ENCODE measurements at places on chromosomes 12 and 14.

DNA sequence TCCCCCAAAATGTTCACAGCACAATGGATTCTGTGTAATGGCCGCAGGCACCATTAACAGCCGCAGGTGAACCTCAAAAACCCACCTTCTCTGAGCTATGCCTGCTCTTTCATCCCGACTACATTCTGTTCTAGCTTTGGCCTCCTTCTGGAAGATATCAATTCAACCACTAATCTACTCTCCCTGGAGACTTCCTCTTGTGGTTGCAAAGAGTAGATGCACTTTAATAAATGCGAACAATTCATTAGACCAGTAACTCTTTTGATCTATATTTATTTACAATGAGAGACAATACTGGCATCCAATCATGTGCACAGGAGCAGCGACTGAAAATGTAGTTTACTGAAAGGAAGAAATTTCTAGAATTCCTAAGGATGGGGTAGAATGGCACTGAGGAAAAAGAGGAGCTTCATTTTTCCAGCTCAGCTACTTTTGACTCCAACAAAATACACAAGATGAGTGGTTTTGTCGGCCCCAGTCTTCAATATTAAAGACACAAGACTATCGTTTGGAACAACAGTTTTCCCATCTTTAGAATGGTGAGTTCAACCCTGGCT, 5.3 kb downstream of the GRIN2B start:
- DNase-seq: no peak

DNA sequence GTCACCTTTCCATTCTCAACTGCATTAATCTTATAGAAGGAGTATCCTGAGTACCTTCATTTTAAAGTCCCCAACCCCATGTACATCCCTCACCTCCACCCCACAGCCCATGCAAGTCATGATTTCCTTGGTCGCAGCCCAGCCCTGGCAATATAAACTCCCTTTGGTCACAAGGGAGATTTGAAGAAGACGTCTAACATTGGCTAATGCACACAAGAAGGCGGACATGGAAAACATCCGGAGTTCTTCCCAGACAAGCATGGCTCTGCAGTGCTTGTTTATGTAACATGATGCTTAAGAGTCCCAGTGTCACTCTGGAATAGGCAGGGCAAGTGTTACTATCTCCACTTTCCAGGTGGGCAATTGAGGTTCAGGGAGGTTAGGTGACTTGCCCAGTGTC, 277.6 kb downstream of the DPF3 start:
- no peak for DNase-seq

DNA sequence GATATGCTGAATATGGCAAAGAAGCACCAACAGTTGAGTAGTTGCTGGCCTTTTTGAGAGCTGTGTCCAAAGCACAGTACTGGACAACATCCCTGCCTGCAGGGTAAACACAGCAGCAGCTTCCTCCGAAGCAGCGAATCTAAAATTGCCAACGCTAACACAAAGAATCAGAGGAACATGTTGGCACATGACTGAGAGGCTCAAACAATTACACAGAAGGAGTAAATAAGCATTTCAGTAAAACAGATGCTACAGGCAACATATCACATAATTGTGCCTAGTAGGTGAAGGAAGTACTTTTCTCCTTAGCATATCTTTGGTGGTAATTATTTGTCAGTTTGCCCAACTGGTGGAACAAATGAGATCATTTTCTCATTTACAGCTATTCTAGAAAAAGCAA, 52.1 kb downstream of the KICS2 start:
- no peak for DNase-seq

GRCh38 chr12:118430516-118430915, 54.2 kb downstream of the SUDS3 start:
- DNase-seq: no peak

DNA sequence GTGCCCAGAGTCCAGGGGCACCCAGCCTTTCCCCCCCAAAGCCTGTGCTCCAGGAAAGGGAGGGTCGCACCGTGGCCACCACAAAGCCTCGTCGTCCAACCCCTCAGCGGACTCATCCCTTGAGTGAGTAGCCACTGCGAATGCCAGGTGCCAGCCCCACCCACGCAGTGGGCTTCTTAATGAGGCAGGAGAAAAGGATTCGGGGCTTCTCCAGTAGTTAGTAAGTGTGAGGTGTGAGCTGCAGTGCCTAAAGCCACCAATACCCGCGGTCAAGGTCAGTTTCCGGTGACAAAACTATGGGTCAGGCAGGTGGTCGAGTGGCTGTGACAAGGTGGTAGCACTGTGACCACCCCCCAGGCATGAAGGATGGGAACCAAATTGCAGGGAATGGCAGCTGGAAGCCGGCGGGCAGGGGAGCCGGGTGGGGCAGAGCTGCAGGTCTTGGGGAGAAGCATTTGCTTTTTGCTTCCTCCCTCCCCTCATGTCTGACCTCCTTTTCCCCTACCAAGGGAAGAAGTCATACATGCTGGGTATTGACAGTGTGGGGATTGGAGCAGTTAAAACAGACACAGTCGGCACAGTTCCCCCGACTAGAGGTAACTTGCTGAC, 8.0 kb downstream of the RAN start:
- peak; percentile 13 for DNase-seq

DNA sequence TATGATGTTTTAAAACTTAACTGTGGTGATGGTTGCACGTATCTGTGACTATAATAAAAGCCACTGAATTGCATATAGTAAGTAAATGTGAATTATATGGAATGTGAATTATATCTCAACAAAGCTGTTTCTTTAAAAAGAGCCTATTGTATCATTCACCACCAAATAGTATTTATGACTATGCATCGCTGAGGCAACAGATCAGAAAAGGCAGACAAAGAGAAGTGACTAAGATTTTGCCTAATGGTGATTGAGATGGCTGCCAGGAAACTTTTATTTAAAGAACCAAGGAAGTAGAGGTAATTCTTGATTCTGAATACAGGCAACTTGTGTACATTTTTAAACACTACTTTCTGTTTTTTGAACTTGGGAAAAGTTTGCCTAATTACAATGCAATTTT, 31.7 kb downstream of the DHRS7 start:
- no peak for DNase-seq

DNA sequence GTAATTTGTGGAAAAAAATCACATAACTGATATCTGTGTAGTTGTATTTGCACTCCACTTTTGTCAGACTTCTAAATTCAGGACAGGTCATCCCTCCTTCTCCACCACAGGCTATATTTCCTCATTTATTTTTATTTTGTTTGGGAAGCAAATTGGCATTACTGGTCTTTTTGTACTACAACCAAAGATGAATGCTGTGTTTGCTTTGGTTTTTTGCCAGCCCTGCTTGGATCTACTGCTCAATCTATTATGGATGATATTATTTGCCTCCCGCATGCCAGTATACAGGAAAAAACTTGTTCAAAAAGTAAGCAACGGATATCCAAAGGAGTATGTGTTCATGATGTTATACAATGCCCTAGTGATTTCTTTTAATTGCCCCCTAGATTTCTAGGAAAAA, 948.8 kb downstream of the TRHDE start:
- no peak for DNase-seq

DNA sequence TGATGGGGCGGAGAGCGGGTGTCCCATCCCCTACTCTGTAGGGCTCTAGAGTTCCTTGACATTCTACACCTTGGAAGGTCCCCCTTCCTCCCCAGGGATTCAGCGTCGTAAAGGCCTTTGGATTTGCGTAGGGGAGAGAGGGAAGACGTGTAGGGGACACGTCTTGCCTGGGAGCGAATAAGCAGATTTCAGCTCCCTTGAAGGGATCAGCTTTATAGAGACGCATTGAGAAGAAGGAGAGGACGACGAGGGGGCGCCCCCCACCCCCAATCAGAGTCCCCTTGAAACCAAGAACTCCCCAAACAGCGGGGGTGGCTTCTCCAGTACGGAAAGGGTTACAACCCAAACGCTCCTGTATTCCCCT, 324 bp downstream of the CALCOCO1 start:
- DNase-seq: no peak

DNA sequence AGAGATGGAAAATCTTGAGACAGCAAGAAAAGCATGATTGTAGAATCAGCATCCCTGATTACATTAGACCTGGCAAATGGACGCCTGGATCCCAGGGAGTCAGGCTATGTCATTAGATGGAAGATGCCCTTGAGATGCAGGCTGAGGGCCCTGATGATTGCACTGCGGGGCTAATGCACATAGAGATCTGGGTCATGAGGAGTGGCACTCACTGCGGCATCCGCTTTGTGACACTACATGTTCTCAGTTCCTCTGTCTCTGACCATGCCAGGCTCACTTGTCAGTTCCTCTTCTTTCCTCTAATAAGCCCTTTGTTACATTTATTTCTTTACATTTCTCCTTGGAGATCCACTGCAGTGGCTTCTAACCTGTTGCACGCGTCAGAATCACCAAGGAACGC, 70.1 kb upstream of the GPATCH2L start:
- no peak for DNase-seq

GRCh38 chr14:63296060-63296563, 22.6 kb downstream of the GPHB5 start:
- DNase-seq: no peak

DNA sequence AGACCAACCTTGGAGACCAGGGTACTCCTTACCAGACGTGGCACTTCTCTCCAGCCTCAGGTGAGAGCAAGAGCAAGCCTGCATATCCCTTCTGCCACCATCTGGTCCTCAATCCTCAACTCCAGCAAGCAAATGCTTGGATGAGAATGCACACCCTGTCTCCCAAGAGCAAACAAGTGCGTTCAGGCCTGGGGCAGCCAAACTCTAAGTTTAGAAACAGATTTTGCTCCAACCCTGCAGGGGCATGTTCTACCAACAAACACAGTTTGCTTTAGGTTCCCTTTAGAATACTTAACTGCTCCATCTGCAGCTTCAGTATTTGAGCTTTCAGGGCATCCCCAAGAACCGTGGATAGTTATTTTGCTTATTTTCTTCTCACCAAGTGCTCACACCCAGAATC, 55.9 kb upstream of the FICD start:
- DNase-seq: no peak

GRCh38 chr12:41684997-41685396, 459.7 kb downstream of the GXYLT1 start:
- DNase-seq: no peak

DNA sequence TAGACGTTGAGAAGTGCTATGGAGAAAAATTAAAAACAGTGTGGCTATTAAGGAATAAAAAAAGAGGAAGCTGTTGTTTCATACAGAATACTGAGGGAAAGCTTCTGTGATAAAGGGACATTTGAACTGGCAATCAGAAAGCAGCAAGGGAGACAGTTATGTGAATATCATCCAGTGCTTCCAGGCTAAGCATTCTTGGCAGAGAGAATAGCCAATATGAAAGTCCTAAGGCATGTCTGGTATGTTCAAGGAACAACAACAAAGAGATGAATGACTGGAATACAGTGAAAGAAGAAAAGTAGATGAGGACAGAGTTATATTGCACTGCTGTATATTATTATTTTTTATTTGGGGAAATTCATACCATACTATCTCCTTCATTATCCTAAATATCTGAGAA, 23.9 kb downstream of the SCAF11 start:
- no peak for DNase-seq

GRCh38 chr14:79661752-79662151, 549.6 kb downstream of the DIO2 start:
- no peak for DNase-seq

GRCh38 chr12:15691388-15691787, 97.8 kb downstream of the EPS8 start:
- no peak for DNase-seq

- DNase-seq: no peak
Measured at GRCh38 chr14:37650356-37651037, 55.1 kb downstream of the TTC6 start.

- no peak for DNase-seq
Measured at GRCh38 chr12:80056845-80057244, 42.5 kb upstream of the OTOGL start.

DNA sequence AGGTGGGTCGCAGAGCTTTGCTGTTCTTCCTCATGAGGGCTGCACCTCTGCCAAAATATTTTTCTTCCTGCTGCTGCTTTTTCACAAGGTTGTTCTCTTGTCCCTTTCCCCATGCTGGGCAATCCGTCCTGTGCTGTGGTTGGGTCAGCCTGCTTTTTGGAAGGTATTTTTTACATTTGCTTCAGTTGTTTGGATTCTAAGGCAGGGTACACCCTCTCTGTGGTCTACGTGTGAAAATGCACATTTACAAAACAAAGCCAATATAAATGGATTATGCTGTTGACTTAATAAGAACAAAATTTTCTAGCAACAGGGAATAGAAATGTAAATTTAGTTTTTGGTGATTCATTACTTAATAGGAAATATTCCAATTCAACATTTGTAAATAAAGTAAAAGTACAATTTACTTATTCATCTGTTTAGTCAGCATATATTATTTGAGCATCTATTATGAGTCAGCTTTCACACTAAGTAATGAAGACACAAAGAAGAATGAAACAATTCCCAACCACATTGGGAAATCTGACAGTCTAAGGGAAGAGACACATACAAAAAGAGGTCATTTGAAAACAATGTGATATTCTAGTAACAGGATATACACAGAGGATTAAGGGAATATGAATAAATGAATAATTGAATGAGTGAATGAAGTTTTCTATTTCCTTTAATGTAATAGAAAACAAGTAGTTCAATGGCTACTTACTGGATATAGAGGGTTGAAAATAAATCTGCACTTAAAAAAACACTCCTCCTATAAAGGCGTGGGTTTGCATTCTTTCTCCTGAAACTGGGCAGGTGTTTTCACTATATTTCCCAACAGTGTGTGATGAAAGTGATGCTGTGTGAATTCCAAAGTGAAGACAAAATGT, 94.6 kb upstream of the PRICKLE1 start:
- no peak for DNase-seq

- DNase-seq: no peak
Measured at GRCh38 chr12:21655591-21655990, 2.1 kb downstream of the LDHB start.

DNA sequence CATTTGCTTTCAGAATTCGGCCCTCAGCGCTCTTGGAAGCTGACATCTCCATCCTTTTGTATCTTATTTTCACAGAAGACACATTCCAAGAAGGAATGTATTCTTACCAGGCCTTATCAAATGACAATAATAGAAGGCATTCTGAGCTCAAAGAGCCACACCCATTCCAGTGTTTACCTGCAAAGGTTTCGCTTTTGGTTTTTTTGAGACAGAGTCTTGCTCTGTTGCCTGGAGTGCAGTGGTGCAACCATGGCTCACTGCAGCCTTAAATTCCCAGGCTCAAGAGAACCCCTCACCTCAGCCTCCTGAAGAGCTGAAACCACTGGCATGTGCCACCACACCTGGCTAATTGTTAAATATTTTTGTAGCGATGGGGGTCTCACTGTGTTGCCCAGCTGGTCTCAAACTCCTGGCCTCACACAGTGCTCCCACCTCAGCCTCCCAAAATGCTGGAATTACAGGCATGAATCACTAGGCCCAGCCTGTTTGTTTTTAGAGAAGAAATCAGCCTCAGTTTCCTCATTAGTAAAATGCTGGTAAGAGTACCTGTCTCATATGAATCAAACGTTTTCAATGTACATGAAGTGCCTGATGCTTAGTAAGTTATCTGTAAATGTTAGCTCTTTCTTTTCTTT, 69.2 kb downstream of the SLC6A12 start:
- DNase-seq: no peak

GRCh38 chr12:52404951-52405350, 1.2 kb downstream of the KRT82 start:
- no peak for DNase-seq

GRCh38 chr14:96583569-96584041, 81.4 kb downstream of the PAPOLA start:
- DNase-seq: no peak

All from 8988T (cell line).